ENCODE measurements at places on chromosomes 16 and 17.

DNA sequence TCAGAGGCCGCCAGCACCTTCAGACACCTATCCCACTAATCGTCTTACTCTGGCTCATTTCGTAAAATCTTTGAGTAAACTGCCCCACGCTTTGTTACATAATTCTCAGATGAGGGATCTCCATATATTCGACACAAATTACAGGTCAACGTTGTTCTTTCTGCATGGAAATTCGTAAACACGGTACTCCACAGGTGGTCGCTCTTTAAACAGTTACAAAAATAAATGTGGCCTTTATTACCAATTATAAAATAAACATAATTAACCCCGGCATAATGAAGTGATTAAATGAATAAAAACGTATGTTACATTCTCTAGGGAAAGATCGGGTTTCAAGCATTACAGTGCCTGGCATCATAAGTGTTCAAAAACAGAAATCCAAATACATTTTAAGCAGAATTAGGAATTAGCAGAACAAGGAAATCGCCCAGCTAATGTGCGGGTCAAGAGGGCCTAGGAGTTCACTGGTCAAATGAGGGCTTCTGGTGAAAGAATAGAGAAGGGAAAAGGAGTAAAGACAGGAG, 943 bp upstream of the PIP4K2B start:
- no peak for DNase-seq

DNA sequence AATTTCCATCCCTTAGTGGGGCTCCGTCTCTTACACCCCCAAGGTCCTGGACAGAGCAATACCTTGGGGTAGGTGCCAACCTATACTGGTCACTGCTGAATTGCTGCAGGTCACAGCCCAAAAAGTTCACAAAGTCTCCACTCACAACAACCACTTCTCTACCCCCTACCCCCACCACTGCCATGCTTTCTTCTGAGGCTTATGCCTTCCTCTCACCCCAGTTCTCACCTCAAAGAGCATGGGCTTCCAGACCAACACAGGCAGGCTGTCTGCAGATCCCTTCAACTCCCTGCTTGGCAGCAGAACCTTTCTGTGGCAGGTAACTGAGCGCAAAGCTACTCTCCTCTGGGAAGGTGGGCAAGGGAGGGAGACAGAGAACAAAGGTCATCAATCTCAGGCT, 35.5 kb downstream of the C16orf78 start:
- no peak for DNase-seq

DNA sequence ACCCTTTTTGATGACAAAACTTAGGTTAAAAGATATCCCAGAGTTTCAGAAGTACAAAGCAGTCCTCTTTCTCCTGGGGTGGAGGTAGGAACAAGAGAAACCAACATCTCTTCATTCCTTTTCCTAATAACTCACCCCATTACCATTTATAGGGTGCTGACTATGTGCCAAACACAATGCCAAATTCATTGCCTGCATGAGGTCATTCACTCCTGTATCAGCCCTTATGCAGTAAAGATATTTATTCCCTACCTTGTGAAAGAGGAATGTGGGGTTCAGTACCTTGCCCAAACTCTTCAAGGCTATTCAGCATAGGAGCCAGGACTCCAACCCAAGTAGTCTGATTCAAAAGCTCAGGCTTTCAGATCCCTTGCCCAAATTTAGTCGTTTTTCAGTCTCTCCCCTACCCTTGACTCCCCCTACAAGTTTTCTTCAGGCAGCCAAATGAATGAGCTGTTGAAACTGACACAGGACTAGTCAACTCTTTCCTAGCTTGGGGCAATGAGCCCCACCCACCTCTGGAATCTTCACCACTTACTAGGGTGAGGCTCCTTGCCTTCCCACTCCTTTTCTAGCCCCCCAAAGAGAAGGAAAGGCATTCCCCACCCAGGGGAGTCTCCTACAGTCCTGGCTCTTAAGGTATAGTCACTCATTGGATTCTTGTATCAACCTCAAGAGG, 5.9 kb downstream of the KRT14 start:
- DNase-seq = no peak

- DNase-seq = no peak
Measured at GRCh38 chr16:88329726-88330700, 52.7 kb upstream of the ZNF469 start.

- no peak for DNase-seq
Measured at GRCh38 chr16:49739381-49739780, 116.5 kb downstream of the ZNF423 start.

DNA sequence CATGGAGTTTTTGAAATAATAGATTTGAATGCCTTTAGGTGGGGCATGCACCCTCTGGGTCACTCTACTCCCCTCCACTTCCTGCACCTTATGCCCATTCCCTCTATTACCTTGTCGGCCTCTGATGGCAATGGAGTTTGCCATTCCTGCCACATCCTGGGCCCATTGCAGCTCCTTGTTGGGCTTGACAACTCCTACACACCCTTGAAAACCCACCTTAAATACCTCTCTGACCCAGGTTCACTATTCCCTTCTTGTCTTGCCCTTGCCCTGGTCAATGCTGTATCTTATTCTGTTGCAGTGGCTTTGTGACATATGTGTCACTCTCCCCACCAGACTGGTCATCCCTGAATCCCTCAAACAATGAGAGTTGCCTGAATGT, 2.4 kb downstream of the CCR7 start:
- no peak for DNase-seq

DNA sequence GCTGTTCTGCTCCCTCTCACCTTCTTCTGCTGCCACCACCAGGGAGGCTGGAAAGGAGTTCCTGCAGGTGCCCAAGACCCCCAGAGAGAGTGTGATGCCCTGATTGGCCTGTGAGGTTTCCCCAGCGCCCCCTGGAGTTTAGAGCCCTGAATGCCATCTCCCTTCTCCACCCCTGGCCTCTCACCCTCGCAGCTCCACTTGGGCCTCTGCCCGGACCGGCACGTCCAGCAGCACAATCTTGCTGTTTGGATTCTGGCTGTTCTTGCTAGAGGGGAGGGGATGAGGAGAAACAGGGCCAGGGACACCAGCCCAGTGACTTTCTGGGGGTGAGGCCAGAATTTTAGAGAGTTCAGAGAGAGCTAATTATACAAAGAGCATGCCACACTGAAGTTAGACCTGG, 12.5 kb upstream of the FAM171A2 start:
- no peak for DNase-seq

GRCh38 chr16:11627822-11628457, 40.3 kb upstream of the SNN start:
- DNase-seq = no peak

DNA sequence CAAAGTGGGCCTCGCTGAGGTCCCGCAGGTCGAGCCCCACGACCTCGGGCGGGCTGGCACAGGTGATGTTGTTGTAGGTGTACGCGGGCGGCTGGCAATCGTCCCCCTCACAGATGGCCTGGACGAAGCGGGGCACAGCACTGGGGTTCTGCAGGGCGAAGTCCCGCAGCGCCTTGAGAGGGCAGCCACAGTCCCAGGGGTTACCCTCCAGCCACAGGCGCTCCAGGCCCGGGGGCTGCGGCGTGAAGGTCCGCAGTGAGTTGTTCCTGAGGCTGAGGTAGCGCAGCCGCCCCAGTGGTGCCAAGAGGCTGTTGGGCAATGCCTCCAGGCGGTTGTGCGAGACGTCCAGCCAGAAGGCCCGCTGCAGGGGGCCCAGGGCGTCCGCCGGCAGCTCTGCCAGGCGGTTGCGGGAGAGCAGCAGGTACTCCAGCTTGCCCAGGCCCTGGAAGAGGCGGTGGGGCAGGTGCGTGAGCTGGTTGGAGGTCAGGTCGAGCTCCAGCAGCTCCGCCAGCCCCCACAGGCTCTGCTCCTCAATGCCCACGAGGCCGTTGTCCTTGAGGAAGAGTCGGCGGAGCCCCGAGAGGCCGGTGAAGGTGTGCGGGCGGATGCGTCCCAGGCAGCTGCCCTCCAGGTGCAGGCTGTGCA, 2.8 kb downstream of the IGFALS start:
- no peak for DNase-seq

GRCh38 chr16:59635674-59636073, 901.6 kb upstream of the GOT2 start:
- DNase-seq = peak; percentile 83

GRCh38 chr17:57234739-57235092, 21.6 kb upstream of the MSI2 start:
- DNase-seq = no peak

DNA sequence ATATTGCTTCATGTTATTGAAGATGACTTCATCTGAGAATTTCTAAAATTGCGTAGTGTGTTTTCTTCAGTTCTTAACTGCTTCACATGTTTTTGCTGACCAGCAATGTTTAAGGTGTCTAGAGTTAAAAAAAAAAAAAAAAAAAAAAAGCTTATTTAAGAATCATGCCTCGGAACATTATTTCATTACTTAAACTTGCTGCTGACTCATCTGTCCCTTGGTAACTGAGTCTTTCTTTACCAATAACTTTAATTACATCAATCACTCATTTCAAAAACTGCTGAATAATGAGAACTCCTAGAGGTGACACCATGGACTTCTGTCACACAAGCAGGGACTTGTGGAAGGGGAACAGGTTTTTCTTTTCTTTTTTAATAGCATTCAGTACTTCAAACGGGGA, 16.2 kb downstream of the IRX5 start:
- DNase-seq = no peak

DNA sequence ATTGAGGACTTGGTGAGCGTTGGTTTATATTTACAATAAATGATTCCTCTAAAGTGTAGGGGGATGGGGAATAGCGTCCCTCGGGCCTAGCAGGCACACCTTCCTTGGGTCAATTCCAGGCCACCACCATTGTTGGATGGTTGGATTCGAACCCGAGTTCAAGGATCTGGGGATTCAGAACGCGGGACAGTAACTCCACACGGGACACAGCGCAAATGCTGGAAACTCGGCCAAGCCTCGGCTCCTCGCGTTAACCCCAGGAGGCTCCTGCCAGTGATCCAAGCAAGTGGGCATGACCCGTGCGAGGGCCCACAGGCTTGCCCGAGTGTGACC, 613 bp downstream of the B9D1 start:
- no peak for DNase-seq

DNA sequence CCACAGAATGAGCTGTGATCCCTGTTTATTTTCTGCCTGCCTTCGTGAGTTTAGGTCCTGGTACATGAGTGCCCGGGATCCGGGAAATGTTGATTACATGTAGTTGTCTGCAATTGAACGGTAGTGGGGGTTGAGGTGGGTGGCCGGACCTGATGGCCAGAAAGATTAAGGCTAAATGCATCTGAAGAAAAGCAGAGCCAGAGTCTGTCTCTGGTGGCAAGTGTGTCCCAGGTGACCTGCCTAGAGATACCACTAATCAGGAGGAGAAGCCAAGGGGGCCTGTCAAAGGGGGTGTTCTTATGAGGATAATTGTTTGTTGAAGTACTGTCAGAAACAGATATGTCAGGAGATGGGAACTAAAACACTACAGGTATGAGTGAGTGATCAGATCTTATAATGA, 154.0 kb upstream of the ASIC2 start:
- DNase-seq = no peak

DNA sequence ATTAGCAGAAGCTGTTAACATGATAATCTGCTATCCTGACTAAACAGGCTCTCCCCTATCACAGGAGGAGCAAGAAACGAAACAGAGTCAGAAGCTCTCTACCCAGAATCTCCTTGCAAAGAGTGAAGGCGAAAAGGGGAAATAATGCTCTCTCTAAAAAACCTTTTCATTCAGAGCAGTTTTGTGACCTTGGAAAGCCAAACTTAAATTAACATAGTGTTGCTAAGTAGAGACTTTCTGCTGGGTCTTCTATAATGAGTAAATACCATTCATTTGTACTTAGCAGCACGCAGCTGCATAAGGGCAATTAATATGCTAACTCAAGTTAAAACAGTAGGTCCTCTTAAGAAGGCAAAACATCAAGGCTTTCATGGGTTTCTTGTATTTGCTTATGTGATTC, 101.7 kb upstream of the GPR139 start:
- DNase-seq = no peak

- DNase-seq = no peak
Measured at GRCh38 chr17:73689596-73690275, 45.5 kb upstream of the SDK2 start.

DNA sequence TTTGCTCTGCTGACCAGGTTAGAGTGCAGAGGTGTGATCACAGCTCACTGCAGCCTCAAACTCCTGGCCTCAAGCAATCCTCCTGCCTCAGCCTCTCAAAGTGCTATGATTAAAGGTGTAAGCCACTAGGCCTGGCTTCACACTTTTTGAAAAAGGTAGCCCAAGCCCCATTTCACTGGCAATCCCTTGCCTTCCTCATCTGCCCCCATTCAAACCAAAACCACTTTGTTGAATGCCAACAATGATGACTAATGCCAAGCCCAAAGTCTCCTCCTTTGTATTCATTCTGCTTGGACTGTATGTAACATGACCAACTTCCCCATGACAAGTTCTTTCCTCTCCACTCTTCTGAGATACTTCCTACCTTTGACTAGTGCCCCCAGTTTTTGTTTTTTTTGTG, 33.1 kb downstream of the N4BP1 start:
- no peak for DNase-seq

DNA sequence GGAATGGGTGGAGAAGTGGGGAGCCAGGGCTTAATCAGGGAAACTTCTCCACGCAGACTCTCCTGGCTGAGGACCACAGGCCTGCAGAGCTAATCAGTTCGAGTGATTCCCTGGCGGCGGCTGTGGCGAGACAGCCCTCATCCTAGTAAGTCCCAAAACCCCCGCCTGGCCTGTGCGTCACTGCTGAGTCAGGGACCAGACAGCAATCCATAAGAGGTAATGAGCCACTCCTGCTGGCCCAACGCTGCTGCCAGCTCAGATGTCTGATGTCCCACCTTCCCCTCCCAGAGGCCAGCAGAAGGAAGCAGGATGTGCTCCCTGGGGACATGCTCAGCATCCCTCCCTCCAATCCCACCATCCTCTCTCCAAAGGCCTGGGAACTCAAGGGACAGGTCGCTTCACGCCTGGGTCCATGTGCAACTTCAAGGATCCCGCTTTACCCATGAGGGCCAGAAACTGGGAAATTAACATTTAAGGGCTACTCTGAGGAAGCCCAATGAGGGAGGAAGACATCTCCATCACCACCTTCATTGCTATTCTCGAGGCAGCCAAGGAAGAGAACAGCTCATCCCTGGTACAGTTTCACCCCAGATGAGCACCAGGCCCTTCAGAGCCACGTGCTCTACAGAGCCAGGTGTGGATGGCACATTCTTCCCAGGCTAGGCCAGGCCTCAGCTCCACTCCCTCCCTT, 7.9 kb downstream of the ACLY start:
- peak; percentile 83 for DNase-seq

- DNase-seq = no peak
Measured at GRCh38 chr16:56726926-56727325, 3.0 kb upstream of the NUP93 start.

GRCh38 chr17:8518850-8519249, 83.2 kb downstream of the NDEL1 start:
- no peak for DNase-seq

- no peak for DNase-seq
Measured at GRCh38 chr17:71142333-71142732, 973.0 kb downstream of the KCNJ2 start.
